ENCODE measurements at places on chromosomes 12 and 14.

DNA sequence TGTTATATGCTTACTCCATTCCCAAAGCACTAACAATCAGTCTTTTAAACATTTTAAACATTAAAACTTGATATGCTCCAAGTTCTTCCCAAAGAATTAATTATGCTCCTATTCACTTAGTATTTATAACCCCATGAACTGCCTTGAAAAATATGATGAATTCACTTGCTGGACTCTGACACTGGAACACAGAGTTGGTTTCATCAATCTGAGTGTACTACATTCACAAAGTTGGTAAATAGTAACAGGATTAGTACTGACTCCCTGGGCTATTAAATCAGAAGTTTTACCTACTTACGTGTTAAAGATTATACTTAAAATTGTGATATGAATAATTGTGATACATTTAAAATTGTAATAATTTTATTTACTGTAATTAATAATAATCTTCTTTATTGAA is 17.3 kb upstream of the MYF6 start:
- DNase-seq = no peak

DNA sequence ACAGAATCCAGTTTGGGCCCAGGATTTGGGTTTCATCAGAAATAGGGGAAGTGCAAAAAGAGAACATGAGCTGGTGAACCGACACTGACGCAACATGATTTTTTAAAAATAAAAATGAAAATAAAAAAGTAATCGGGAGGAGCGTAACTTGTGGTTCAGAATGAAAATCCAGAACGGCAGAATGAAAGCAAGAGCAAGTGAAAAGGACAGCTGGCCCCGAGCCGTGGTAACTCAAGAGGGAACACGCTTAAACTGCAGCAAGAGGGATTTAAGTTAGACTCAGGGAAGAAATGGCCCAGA is 1.6 kb downstream of the SLC6A12 start:
- no peak for DNase-seq

DNA sequence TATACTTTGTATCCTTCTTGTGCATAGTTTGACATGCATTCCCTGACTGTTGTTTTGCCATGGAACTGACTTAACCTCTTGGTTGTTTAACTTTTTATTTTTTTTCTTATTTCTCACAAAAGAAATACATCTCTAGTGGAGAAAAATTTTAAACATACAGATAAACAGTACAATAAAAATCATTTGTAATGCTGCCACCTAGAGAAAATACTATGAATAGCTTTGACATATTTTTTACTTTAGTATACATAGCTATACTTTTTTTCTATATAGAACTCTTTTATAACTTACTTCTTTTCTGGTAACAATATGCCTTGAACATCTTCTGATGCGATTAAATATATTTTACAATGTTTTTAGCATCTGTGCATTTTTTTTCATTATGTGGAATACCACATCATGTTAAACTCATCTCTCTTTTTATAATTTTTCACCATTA is 184.5 kb downstream of the AKAP6 start:
- DNase-seq = no peak

DNA sequence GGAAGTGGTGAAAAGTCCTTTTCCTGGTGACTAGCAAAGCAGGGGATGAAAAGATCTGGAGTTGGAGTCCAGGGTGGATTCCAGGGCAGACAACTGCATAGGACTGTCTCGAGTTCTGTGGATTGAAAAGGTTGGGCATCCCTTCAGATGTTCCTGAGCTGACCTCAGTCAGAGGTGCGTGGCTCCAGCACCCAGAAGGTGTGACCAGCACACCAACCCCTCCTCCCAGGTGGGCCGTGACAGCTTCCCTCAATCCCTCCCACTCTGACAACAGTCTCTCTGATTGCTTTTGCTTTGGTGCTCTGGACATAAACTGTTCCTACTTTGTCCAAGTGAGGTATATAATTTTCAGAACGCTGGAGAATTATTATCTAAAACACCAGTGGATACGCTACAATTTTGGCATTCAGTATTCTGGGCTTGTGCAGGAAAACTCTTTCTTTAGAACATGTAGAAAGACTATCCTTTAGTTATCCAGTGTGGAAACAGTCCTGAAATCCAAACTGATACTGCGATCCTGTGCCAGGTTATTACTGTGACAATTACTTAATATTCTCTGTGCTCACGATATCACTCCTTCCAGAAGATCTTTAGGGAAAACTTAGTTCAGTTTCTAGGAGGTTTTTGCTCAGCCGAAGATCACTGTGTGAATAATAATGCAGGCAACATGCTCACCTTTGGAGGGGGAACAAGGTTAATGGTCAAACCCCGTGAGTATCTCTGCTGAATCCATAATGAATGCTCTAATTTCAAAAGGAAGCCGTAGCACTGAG is 87.9 kb downstream of the DAD1 start:
- DNase-seq = no peak

GRCh38 chr12:22374508-22374907 is 40.0 kb upstream of the ST8SIA1 start:
- DNase-seq = no peak
